Activated CD4-positive, alpha-beta T cell treated with anti-CD3 and anti-CD28 coated beads, Interleukin-2, amount 50 U/mL, for 4 hours (primary cell): ENCODE measurements at places on chromosomes 3 and 15.

- no peak for DNase-seq
Observed at GRCh38 chr3:178075344-178075743, 460.9 kb upstream of the KCNMB2 start.

DNA sequence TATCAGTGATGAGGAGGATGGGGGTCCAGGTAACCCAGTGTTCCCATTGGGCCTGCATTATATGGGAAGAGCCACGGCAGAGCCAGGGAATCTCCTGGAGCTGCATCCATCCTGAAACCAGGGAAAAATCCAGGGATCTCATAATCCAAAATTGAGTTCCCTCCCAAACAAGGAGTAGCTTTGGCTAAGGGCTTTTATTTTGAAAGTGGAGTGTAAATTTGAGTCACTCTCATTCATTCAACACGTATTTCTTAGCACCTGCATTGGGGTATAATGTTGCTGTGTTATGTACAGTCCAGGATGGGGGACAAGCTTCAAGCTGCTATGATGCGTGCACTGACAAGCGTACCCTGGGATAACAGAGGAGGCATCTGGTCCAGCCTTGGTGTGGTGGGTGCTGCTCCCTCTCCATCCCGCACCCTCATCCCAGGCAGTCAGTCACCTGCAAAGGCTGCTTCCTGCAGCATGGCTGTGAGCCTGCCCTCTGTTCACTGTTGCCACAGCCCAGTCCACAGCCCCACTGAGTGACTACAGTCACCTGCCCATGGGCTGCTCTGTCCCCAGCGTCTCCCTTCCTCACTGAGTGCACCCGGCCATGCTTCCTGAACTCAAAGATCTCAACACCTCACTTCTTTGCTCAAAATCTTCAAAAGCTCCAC lies 135.6 kb downstream of the OPA1 start:
- no peak for DNase-seq

- no peak for DNase-seq
Observed at GRCh38 chr15:41894251-41894790, 468 bp upstream of the SPTBN5 start.

DNA sequence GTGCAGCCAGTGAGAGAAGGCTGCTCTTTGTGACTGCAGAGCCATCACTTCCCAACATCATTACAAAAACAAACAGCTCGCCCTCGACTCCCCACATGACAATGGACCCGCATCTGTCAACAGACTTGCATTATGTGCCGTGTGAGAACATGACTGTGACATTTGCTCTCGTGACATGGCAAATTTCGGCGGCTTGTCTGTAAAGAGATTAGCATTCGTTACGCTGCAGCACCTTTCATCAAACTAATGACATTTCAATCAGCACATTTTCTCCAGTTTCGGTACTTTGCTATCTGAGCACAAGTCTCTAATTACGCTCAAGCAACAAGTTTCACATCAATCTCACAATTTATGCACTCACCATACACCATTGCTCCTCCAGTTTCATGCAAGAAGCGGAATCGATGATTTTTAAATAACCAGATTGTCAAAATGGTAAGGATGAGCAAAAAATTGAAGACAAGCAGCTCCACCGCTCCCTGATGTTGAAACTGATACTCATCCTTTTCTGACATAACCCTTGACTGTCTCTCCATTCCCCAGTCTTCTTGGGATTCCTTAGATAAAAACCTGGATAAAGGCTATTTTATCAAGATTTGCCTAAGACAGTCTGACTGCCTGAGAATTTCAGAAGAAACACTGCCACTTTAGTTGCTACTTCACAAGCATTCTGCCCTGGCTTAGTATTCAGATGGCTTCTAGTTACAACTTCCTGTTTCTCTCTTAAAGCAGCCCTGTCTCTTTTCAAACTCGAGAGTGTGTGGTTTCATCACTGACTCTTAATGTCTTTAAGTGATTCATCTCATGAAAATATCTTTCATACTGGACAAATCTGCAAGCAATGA lies at the start of gene SLC9A9:
Gene SLC9A9 (minus strand): TSS at position 682 of the 845 bp plus-strand sequence. CDS start 146 bp downstream, at position 536.
- DNase-seq, result no peak

DNA sequence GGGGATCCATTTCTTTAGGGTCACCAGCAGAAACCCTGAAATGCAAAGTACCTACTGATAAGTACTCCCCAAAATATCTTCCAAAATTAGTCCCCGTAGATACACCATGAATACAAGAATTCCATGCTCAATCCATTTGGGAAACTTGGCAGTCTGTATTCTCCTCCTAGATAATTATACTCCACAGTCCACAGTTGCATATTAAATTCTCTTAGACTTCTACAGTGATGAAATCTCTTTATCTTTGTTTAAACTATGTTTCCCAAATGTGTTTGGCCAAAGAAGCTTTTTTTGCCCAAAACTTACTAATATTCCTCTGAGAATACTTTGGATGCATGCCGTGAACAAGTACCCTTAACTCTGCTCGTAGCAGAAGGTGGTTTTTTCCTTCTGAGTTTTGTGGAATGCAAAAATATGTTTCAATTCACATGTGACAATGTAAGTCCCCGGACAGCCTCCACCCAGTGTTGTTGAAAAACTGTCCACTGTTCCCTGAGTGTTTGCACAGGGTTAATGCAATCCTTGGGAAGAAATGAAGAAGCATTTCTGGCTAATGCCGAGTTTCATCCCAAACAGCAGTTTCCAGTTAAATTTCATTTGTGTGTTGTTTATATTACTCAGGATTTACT lies 126.7 kb downstream of the ARNT2 start:
- no peak for DNase-seq

DNA sequence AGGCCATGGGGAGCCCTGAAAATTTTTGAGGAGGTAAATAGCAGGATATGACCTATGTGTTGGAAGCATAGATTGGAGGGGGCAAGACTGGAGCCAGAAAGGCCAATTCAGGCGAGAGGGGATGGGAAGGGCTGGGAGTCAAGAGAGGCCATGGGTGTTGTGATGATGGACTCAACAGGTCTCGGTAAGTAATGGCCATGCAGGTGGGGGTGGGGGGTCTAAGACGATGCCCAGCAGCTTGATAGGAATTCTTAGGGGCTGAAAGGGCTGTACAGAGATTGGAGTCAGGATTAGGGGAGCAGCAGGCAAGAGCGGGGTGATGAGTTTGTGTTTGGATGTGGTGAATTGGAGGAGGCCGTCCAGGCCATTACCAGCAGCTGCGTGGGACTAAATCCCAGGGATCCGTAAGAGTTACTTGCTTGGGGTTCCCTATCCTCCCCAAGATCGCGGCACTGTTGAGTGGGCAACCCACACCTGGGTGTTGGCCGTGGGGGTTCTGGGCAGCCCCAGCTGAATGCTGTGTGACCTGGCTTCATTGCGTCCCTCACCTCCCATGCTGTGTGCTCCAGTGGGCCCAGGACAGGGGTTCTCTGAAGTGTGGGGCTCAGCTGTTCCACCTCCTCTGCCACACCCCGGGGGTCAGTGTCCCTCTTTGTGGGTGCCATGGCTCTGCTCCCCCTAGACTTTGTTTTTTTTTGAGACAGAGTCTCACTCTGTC lies 41.8 kb upstream of the CHRNB4 start:
- no peak for DNase-seq

DNA sequence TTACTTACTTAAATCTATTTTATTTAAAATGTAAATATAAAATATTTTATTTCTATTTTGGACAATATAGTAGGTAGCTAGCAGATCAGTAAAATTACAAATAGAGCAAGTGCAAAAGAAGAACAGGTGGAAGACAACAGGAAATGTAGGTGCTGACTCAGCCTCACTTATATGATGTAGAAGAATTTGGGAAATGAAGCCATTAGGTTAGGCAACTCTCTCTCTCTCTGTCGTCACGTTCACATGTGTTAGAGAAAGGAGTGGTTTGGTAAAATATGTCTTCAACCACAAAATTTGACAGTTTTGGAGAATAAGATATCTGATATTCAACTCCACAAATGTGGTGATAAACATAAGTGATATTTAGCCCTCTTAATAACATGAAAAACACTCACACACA lies 532.5 kb upstream of the KCNMB2 start:
- DNase-seq, result no peak

DNA sequence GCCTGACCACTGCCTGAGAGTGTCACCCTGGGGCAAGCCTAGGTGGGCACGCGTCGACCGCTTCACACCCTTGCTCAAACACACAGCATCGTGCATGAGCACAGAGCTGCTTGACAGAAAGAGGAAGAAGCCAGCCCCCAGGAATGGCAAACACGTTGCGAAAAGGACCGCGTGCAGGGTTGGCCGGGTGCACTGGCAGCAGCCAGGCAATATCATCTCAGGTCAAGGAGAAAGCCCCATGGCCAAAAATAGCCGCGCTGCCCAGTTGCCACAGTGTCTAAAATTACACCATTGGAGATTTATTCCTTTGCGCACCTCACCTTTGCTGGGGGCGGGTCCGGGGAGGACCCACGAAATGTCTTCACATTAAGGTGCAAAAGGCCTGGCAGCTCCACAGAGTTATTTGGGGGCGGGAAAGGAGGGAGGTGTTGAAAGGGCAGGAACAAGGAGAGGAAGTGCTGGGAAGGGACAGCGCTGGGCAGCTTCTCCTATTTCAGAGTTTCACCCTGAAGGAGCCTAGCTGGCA lies 44.7 kb upstream of the NR2F2 start:
- no peak for DNase-seq

GRCh38 chr3:123343296-123344174 lies 105.4 kb downstream of the ADCY5 start:
- DNase-seq, result no peak

DNA sequence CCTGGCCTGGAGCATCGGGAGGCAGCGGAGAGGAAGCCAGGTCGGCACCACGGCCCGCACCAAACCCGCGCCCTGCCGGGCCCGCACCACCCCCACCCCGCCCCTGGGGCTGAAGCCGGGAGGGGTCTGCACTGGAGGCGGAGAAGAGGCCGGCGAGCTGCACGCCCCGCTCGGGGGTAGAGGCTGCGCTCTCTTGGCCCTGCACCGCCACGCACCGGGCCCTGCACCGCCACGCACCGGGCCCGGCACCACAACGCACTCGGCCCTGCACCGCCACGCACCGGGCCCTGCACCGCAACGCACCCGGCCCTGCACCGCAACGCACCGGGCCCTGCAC lies 41.4 kb downstream of the MUC20 start:
- no peak for DNase-seq

GRCh38 chr3:152318512-152318911 lies 49.8 kb downstream of the MBNL1 start:
- no peak for DNase-seq

DNA sequence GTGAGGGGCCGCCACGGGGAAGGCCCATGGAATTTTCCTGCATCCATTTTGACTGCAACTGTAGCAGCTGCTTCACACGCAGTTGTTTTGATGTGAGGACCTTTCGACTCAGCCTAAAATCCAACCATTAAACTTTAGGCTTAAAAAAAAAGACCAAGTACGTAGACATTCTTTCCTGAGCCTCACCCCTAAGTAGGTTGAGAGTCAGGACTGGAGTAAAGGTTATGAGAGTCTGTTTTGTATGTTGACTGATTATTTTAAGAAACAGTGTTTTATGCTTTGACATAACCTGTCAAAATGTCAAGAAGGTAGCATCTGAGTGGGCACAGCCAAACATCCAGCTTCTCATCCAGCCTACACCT lies 45.7 kb upstream of the AMOTL2 start:
- no peak for DNase-seq

DNA sequence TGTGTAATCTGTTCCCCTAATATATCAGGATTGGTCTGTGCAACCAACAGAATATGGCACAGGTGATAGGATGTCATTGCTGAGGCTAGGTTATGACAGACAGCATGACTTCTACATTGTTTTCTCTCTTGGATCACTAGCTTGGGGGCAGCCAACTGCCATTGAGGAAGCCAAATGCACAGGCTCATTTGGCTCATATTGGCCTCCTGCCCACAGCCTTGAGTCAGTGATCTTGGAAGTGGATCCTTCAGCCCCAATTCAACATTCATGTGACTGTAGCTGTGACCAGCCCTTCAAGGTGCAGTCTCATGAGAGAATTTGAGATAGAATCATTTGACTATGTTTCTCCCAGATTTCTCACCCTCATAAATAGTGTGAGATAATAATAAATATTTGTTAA lies 675.6 kb downstream of the GRM7 start:
- DNase-seq, result no peak

GRCh38 chr3:150703299-150703755 lies 393 bp downstream of the ERICH6 start:
- peak; percentile 30 for DNase-seq

DNA sequence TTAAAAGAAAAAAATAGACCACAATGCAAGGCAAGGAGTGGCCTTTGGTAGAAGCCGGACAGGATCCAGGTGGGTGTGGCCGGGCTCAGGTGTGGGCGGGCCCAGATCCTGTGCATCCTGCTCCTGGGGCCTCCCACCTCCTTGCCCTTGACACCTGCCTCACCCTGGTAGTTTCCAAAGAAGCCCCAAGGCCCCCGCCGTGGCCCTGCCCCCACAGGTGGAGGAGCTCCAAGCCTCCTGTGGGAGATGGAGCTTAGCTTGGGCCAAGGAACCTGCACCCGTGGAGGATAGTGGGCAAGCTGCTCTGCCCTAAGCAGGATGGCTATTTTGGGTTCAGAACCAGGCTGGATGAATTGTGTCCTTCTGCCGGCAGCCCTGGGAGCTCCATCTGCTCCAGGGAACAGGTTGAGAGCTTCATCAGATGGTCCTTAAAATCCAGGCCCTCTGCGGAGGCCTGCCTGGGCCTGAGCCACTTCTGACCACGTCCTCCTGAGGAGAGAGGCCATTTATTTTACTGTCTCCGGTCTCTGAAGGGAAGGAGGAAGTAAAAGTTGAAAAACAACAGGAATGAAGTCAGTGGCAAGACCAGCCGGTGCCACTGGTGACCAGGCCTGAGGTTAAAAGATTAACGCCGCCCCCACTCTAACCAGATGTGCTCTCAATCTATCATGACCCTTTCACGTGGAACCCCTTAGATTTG lies 53.9 kb upstream of the KLF13 start:
- DNase-seq, result no peak

DNA sequence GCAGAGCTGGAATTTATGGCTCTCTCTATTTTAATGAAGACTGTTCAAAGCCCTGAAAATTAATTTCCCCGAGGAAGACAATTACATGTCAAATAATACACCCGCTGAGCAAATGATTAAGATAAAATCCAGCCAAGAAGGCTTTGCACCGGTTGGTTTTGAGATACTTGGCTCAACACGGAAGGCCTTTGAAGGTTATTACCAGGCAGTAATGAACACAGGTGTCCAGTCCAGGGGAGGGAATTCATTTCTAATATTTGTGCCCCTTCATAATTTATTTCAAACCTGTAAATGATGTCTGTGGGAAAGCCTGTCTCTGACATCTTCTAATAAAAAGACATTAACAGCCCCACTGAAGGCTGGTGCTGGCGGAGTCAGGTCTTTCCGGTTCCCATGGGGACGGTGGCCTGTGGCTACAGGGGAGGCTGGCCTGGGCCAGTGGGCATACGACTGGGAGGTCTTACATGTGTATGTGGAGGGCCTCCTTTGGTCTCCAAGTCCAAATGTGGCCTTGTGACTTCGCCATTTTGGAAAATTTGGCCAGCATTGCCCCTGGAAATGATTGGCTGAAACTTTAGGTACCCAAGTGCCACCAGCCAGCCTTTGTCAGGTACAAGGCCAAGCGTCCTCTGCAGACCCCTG lies 49.9 kb upstream of the IQSEC1 start:
- DNase-seq, result no peak

- no peak for DNase-seq
Observed at GRCh38 chr3:50184242-50184978, 7.0 kb upstream of the GNAT1 start.

- no peak for DNase-seq
Observed at GRCh38 chr15:81157195-81157938, 23.3 kb downstream of the CFAP161 start.
